A549 treated with ZK216348 at 1 μM for 4 hours (cell line): ENCODE measurements at places on chromosomes 2 and 18. TPM values are rescaled to one million over a fixed set of nuclear protein-coding genes. Genes with fewer than 3 reads are reported as not detected.

Gene ATP9B
- total RNA-seq = 17.1 to 18.8 TPM (median 18.7 TPM) in 5 replicates

Gene TTR
- total RNA-seq = not detected in 5 replicates

Gene OXER1
- not detected in 5 replicates for total RNA-seq

Gene ZNF892
- 0.28 to 0.70 TPM (median 0.40 TPM) in 5 replicates for total RNA-seq

Gene LIMS3
- not detected in 5 replicates for total RNA-seq

Gene TMEM247
- total RNA-seq = not detected in 5 replicates

Gene ANKRD30BL
- total RNA-seq = not detected in 5 replicates

Gene TEX44
- total RNA-seq = not detected in 5 replicates

Gene CEP76
- 5.5 to 10.4 TPM (median 7.0 TPM) in 5 replicates for total RNA-seq

Gene MARCHF4
- total RNA-seq = 30.1 to 45.6 TPM (median 35.6 TPM) in 5 replicates

Gene CXCR1
- total RNA-seq = not detected in 5 replicates

Gene KLF11
- 2.5 to 5.8 TPM (median 3.7 TPM) in 5 replicates for total RNA-seq

Gene DIPK1C
- not detected in 5 replicates for total RNA-seq

Gene B3GNT7
- total RNA-seq = 1.5 to 2.8 TPM (median 2.4 TPM) in 5 replicates

Gene COL4A4
- 1.1 to 3.1 TPM (median 1.5 TPM) in 5 replicates for total RNA-seq

Gene SH3RF3
- 0.28 to 0.63 TPM (median 0.49 TPM) in 5 replicates for total RNA-seq

Gene RAD51AP2
- not detected in 5 replicates for total RNA-seq

Gene FKBP7
- 8.9 to 12.0 TPM (median 9.9 TPM) in 5 replicates for total RNA-seq

Gene CCDC148
- 0.17 to 0.81 TPM (median 0.40 TPM) in 4 of 5 replicates, not detected in the other for total RNA-seq

Gene PKDCC
- total RNA-seq = 17.7 to 24.0 TPM (median 18.4 TPM) in 5 replicates

Gene TPO
- total RNA-seq = 0.13 to 0.29 TPM (median 0.13 TPM) in 3 of 5 replicates, not detected in the others

Gene CFAP65
- 0.11 to 0.23 TPM (median 0.18 TPM) in 5 replicates for total RNA-seq

Gene PARD3B
- total RNA-seq = 0.73 to 1.1 TPM (median 0.85 TPM) in 5 replicates

Gene SH3BP4
- total RNA-seq = 30.2 to 43.1 TPM (median 36.3 TPM) in 5 replicates

Gene HOXD8
- 4.5 to 6.3 TPM (median 5.7 TPM) in 5 replicates for total RNA-seq
